ENCODE measurements at places on chromosomes 1 and 21. TPM values are rescaled to one million over a fixed set of nuclear protein-coding genes. Genes with fewer than 3 reads are reported as not detected.

Gene ODF2L
- total RNA-seq: 9.3 TPM

Gene CD5L
- total RNA-seq: not detected

Gene KIF26B
- 0.04 TPM for total RNA-seq

Gene SPATA1
- total RNA-seq: 1.0 TPM

Gene CRNN
- total RNA-seq: not detected

Gene GPR153
- 3.4 TPM for total RNA-seq

Gene ADGRB2
- total RNA-seq: 4.9 TPM

Gene THEM5
- total RNA-seq: not detected

Gene TOR1AIP1
- 27.9 TPM for total RNA-seq

Gene REN
- total RNA-seq: not detected

Gene CRYBG2
- 1.3 TPM for total RNA-seq

Gene TOMM40L
- total RNA-seq: 11.8 TPM

Gene RHD
- total RNA-seq: not detected

Gene RAD54L
- total RNA-seq: 8.2 TPM

Gene COL8A2
- total RNA-seq: 0.08 TPM

Gene ATP1A4
- total RNA-seq: not detected

Gene GNG4
- 13.7 TPM for total RNA-seq

Gene ILDR2
- total RNA-seq: not detected

Data from A549 treated with Mapracorat at 1 μM for 4 hours (cell line).